ENCODE measurements at places on chromosomes 6 and 20. TPM values are rescaled to one million over a fixed set of nuclear protein-coding genes. Genes with fewer than 3 reads are reported as not detected.

The RAB23 gene
- total RNA-seq, result 21.9 TPM

GRCh38 chr20:38640521-38640920 lies 38.9 kb downstream of the ARHGAP40 start:
- no peak for DNase-seq

GRCh38 chr6:150866991-150867501 lies 1.5 kb downstream of the MTHFD1L start:
- no peak for DNase-seq

- DNase-seq, result no peak
Measured at GRCh38 chr6:34476921-34477320, 11.0 kb downstream of the PACSIN1 start.

The BPI gene
- not detected for total RNA-seq

DNA sequence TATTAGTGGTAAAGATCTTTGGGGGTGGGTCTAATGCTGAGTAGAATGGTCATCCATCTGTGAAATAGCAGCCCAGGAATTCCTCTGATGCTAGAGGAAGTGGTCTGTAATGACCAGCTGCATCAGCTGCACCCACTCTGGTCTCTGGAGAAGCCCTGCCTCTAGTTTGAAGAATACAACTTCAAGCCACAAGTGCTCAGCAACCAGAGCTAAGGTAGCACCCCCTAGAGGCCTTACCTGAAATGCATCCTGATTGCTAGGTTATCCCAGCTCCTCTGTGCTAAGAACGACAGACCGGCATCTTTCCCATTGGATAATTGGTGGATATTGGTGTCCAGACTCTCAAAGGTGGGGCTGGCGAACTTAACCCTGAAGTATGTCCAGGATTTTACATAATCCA lies 58.2 kb downstream of the DNAH8 start:
- no peak for DNase-seq

- no peak for DNase-seq
Measured at GRCh38 chr20:6473197-6473596, 294.3 kb upstream of the BMP2 start.

- peak; percentile 81 for DNase-seq
Measured at GRCh38 chr6:140071601-140072062, 697.2 kb upstream of the CITED2 start.

GRCh38 chr6:74115674-74116073 lies 419.7 kb downstream of the CD109 start:
- no peak for DNase-seq

The TP53TG5 gene
- total RNA-seq, result not detected

The MAPK13 gene
- 0.46 TPM for total RNA-seq

The CTCFL gene
- total RNA-seq, result not detected

Measured in A172 (cell line).